ENCODE measurements at places on chromosomes 4 and X. TPM values are rescaled to one million over a fixed set of nuclear protein-coding genes. Genes with fewer than 3 reads are reported as not detected.

Gene FNIP2
- 74.3 TPM for total RNA-seq

- DNase-seq: no peak
These were observed 185.7 kb upstream of the TBL1X start for GRCh38 chrX:9279234-9279544.

DNA sequence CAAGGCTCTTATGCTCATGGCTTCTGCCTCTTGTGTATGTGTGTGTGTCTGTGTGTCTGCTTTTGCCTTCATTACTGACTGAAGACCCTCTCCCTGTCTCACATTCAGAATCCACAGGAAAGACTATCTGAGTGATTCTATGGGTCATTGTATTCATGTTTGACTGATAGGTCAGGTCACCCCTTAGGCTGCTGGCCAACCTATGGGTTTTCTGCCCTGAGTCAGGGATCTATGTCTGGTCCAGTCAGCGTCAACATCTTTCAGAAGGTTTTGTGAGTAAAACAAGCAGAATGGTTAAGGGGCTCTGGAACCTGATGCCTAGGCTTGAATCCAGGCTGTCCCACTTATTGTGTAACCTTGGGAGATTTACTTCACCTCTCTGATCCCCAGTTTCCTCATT lies 30.5 kb downstream of the NHSL2 start:
- DNase-seq: no peak

DNA sequence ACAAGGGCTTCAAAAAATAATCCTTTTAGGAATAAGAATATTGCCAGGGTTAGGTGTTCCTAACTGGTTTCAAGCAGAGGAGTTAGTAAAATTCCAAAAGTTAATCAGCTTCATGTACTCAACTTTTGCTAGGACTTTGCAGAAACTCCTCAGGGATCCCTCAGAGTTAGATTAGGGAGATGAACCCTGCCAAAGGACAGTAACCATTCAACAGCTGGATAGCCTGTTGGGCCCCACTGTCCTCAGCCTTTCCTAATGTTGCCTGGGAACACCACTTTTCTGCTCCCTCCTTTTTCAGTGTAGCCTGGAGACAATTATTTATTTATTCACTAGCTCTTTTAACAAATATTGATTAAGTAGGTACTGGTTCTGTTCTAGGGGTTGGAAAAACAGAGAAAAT lies 53.8 kb downstream of the NFKB1 start:
- no peak for DNase-seq

DNA sequence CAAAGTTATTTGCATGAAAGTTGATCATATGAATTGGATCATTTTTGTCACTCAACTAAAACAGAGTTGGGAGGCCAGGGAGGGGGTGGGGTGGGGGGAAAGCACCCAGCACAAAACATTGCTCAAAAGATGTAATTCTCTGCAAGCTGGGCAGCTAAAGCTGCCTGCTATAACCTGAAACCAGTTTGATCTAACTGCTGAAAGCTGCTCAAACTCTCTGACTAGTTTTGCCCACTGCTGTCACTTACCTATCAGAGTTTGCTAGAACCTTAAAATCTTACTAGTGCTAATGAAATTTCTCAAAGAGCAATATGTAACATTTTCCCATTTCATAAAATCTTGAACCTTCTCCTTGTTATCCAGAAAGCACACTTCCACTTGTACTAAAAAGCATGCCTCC lies 10.4 kb downstream of the CXCL8 start:
- DNase-seq: no peak

- no peak for DNase-seq
These were observed 16.1 kb upstream of the WAS start for GRCh38 chrX:48667509-48667908.

DNA sequence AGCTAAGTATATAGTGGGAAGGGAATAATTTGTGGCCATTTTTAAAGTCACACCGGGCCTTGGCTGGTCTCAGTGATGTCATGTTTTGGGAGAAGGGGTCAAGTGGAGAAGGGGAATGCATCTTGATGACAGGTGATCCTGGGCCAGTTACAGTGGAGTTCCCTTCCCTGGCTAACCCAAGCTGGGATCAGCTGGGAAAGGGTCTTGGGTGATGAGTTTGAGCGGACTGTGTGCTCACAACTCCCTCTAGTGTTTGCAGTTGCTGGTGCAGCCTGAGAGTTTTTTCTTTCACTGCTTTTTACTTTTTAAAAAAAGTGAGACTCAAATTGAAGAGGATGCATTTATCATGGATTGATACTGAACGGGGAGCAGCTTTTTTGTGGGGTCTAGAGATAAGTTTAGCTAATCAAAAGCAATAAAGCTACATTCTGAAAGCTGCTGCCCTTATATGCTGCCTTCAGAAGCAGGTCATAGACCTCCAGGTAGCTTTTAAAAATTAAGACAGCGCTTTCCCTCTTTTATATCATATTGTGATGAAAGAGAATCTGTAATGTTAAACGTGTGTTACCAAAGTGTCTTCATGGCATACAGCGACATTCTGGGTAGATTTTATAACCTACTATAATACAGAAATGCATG lies 164.7 kb downstream of the DCLK2 start:
- no peak for DNase-seq

Gene CENPVL1
- not detected for total RNA-seq

DNA sequence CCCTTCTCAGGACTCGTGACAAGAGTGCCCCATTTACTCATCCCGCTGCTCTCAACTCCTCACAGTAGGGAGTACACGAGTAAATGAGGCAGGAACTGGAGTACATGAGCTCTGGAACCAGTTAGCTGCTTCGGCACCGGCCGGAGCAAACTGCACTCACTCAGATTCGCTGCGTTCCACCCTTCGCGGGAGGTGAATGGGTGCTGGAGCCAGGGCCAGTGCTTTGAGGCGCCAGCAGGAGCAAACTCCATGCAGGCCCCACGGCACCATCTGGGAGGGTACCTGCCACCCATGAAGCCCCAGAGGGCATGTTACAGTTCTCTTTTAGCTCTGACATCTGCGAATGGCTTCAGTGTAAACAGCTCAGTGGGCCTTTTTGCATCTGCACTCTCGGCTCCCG lies 315.5 kb upstream of the GK2 start:
- DNase-seq: no peak

DNA sequence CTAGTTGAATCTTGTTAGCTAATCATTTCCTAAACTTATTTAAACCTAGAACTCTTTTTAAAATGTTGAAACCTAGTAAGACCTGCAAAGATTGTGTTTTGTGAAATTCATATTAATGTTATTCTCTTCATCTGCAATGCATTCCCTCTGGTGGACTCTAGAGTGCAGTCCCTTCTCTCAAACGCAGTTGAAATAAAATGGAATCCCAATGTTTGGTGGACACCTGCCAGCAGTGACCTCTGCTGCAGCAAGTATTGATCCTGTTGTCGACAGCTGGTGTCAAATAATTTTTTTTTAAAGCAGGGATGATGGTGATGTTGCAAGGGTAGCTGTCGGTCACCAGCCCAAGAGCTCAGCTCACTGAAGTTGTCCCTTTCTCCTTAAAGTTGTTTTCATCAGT lies 492.0 kb downstream of the ZIC3 start:
- no peak for DNase-seq

GRCh38 chrX:56000174-56000573 lies 232.0 kb upstream of the KLF8 start:
- no peak for DNase-seq

DNA sequence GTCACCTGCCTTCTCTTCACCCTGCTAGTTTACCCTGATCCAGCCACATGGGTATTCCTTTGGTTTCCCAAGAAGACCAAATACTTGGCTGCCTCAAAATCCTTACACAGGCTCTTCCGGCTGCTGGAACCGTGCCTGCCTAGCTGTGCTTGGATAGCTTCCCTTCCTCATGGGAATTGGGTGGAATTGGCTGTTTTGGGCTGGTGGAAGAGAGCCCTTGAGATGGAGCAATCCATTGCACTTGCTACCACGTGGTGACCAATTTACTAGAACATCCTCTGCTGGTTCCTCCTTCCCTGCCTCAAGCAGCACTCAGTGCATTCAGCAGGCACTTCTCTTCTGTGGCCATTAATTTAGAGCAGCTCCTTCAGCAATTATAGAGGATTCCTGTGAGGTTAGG lies 119.3 kb upstream of the AP1S2 start:
- peak; percentile 29 for DNase-seq

- no peak for DNase-seq
These were observed 26.9 kb downstream of the PCGF3 start for GRCh38 chr4:732486-732885.

GRCh38 chr4:62003695-62004094 lies 803.6 kb downstream of the ADGRL3 start:
- DNase-seq: no peak

Gene FAM47A
- not detected for total RNA-seq

Gene CCSER1
- 6.0 TPM for total RNA-seq

GRCh38 chrX:134640914-134641313 lies 17.4 kb downstream of the PLAC1 start:
- DNase-seq: no peak

Gene CXXC4
- 2.5 TPM for total RNA-seq

Gene PFKFB1
- total RNA-seq: 9.2 TPM

GRCh38 chr4:164807611-164808010 lies 53.7 kb downstream of the SMIM31 start:
- no peak for DNase-seq

Data from tibial nerve (tissue), 4 donors.